ENCODE measurements at places on chromosomes 1 and 21.

DNA sequence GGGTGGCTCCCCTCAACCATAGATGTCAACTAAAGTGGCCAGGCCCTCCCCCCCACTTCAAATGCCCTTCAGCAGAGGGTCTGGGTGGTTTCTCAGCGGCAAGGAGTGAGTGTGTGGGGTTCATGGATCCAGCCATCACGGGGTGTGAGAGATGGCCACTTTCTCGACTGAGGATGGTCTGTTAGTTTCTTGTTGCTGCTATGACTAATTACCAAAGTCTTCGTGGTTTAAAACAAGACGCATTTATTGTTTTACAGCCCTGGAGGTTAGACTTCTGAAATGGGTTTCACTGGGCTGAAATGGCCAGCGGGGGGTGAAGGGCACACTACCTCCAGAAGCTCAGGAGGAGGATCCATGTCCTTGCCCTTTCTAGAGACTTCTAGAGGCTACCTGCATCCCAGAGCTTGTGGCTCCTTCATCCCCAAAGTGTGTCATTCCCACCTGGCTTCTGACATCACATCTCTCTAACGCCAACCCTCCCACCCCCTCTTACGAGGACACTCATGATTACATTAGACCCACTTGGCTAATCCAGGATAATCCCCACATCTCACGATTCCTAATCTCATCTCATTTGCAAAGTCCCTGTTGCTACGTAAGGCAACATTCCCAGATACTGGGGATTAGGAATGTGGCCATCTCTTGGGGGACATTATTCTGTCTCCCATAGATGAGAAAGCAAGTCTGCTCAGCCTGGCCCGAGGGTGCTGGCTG, 53.0 kb downstream of the EPHB2 start:
- DNase-seq: peak; percentile 32

DNA sequence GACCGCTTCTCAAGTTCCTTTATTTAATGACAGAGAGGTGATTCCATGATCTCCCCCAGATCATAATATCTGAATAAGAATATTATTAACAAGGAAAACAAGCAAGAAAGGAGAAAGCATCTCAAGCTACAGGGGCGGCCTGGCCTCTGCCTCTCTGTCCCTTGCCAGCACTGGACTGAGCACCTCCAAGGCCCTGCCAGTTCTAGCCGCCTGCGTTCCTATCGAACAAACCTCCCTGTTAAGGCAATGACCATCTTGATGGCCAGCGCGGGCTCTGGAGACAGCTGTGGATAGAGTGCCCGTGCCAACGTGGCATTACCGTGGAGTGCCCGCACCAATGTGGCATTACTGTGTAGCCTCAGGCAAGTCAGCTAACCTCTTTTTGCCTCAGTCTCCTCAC, 84.8 kb downstream of the NPHP4 start:
- no peak for DNase-seq

- peak; percentile 78 for DNase-seq
Observed at GRCh38 chr1:223731133-223731770, 18.9 kb downstream of the CAPN2 start.

- DNase-seq: peak; percentile 93
Observed at GRCh38 chr21:28884976-28885852, 107.5 kb downstream of the LTN1 start.

All from hepatocyte (in vitro differentiated cells).